ENCODE measurements at places on chromosomes 5 and 9.

- DNase-seq = no peak
Measured at GRCh38 chr5:94788527-94788926, 170.1 kb downstream of the SLF1 start.

GRCh38 chr9:99288830-99289229 is 66.7 kb downstream of the SEC61B start:
- no peak for DNase-seq

DNA sequence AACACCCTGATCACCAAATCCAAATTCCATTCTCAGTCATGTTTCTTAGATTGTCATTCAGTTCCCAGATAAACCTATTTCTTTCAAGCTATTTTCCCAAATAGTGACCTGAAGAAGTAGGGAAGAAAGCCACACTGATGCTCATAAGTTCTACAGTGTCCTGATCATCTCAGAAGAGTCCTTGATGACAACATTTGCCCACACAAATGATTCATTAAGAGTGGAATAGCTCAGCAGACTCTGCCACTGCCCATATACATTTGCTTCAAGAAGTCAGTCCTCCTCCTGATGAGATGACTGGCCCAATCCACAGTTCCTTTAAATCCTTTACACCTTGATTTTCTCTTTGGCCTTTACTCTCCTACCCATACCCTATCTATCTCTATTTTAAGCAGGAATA is 283.7 kb upstream of the NR4A3 start:
- no peak for DNase-seq

DNA sequence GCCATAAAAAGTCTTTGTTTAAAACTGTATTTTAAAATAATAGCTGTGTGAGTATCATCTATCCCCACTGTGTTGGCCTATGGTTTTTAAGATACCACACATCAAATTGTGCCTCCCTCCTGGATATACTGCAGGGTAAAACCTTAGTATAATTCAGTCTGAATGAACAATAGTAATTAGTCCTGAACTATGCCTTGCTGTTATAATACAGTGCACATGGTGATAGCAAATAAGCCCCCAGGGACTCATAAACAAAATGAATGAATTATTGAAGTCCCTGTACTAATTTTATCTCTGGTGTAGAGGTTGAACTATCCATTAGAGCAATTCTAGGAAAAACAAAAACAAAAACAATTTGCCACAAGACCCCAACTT is 142.7 kb upstream of the ADAMTSL1 start:
- no peak for DNase-seq

DNA sequence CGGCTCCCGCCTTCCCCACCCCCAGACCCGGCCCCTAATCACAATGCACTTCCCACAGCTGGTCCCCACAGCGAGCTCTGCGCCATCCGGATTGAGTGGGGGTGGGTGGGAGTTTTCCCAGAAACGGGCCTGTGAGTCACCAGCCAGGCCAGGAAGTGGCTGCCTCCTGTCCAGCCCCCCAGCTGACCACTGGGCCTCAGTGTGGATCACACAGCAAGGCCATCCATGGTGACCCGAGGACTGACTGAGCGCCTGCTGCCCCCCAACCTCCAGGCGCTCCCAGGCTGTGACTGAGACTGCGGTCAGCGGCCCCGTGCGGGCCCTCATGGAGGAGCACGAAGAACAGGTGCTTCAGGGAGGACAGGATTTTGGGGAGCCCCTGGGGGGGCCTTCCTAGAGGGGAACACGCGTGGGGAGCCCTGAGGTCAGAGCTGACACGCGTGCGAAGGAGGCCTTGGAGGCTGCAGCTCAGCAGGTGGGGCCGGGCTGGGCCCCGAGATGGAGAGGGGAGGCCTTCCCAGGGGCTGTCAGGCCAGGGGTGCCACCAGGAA is 48.3 kb upstream of the EGFL7 start:
- no peak for DNase-seq

DNA sequence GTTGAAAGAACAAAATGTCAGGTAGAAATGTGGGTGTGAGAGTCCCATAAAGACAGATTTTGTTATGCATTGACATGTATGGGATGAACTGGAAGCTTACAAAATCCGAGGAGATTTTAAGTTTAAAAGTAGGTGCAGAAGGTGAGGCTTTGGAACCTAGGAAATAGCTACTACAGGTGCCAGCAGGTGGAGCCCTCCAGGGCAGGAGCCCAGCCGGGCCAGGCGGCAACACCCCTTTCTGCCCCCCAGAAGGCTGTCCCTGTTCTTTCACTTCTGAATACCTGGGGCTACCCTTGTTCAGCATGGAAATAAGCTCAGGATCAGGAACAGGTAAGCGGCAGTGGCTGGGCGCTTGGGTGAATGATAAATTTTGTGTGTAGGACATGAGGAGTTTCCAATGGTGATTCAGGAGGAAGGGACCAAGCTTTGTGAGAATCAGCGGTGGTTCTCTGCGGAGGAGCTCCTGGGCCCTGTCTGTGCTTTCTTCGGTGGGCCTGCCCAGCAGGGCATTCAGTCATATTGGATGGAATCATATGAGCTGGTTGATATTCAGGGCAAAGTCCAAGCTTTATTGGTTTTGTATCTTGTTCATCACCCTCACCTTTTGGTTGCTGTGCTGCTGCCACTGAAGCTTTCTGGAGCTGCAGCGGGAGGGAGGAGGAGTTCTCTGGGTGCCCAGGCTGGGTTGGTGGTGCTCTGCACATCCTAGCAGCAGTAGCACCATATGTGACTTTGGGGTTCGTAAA is 12.3 kb downstream of the PCBD2 start:
- no peak for DNase-seq

- DNase-seq = no peak
Measured at GRCh38 chr9:113737517-113738271, 138.4 kb upstream of the ZNF618 start.

DNA sequence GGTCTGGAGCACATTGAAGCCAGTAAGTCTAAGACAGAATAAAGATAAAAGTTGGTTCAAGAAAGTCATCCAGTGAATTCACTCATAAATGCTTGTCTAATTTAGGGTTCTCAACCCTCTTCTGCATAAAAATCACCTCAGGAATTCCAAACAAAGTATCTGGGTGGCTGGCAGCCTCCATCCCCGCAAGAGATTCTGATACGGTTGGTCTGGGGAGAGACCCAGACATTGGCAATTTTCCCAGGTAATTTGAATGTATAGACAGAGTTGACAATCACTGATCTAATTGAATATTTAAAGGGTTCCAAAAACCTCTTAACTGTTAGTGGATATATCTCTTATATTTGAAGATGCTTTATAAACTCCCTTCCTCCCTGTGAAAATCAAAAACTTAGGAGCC is 14.9 kb downstream of the ADAMTSL1 start:
- DNase-seq = no peak

DNA sequence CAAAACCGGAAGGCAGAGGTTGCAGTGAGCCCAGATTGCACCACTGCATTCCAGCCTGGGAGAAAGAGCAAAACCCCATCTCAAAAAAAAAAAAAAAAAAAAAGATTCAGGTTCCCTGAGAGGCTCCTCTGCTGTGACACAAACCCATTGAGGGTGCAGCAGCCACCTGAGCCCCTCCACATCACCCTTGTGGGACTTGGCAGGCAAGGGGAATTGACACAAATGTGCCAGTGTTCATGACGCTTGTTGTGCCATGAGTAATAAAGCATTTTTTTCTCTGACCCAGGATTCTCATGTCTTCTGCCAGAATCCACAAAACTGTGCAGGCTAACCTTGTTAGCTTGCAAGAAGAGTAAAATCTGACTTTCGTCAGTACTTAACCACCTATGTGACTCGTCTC is 149.6 kb downstream of the TTC39B start:
- DNase-seq = no peak

GRCh38 chr9:74755355-74755754 is 132.4 kb downstream of the TRPM6 start:
- DNase-seq = no peak

DNA sequence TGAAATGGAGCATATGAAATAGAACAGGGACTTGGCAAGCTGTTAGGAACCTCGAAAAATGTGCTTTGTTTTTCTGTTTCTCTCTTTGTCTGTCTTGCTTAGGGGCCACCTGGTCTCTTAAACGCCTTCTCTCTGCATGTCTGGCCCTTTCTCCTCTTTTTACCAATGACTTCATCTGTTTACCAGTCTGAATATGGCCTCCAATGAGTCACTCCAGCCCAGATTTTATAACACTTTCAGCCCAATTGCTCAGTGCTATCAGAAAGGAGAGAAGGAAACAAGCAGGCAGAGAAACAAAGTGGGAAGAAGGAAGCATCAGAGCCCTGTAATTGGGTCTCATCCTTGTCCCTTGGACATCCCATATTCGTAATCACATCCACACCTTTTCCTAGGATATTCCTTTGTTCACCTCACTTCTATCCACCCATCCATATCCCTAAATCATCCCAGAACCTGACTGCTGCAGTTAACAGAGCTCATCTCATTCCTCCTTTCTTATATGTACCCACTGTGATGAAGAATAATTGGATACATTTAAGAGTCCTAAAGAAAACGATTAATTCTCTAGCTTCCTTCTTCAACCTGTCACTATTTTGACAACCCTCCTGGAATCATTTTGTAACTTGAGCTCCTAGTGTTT is 151.8 kb upstream of the GPR151 start:
- no peak for DNase-seq

- DNase-seq = no peak
Measured at GRCh38 chr9:122015170-122015821, 77.8 kb downstream of the TTLL11 start.

- DNase-seq = no peak
Measured at GRCh38 chr5:168768172-168768571, 189.0 kb upstream of the PANK3 start.

GRCh38 chr9:35529161-35529823 is 39.4 kb downstream of the RUSC2 start:
- no peak for DNase-seq

- DNase-seq = no peak
Measured at GRCh38 chr9:17063535-17064135, 71.2 kb upstream of the CNTLN start.

DNA sequence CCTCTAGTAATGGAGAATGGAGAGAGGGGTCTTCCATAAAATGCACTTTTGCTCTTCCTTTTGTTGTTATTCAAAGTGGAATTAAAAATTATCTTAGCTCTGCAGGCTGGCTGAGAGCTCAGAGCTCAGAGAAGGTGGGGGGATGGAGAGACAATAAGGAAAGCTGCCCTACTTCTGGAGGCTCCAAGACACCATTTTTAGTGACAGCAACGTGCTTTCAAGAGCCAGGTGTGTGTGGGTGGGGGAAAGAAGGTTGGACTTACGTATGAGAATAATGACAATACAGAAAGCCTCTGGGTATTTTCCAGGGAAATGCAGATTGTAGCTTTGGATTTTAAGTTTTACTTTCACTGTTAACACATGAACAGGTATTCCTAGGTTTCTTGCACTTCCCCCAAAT is 173.9 kb downstream of the TRPM3 start:
- no peak for DNase-seq

GRCh38 chr5:139079991-139080610 is 118.1 kb downstream of the SIL1 start:
- no peak for DNase-seq

- DNase-seq = no peak
Measured at GRCh38 chr9:25461416-25461815, 216.8 kb downstream of the TUSC1 start.

DNA sequence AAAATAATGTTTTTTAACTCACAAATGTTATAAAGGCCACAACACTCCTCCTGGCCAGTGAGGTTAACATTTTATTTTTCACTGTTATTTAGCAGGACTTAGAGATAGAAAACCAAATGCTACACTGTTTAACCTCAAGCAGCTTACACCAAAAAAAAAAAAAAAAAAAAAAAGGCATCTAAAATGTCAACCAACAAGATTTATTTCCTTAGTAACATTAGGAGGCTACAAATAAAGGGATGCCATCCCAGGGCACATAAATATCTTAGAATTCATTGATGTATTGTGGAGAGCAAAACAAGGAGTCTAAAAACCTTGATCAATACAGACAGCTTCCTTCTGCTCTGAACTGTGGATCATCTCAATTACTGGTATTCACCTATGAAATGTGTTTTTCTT is 53.7 kb downstream of the ELAVL2 start:
- DNase-seq = no peak

DNA sequence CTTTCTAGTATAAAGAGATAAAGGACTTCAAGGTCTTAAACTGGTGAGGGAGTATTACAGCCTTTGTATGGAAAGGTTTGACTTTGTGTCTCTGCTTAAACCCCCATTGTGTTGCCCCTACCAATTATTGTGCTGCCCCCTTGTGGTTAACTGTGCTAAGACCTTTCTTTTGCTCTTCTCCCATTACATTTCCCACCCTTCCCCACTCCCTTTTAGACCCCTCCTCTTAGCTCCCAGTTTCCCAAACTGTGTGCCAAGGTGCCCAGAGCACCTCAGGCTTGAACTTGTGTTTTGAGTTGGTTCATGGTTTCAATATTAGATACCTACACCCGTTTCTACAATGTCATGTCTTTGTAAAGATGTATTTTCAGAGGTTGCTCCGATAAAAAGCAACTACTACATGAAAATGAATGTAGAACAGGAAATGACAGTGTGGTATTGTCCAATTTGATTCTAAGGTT is 2.9 kb downstream of the JAK2 start:
- peak; percentile 76 for DNase-seq

DNA sequence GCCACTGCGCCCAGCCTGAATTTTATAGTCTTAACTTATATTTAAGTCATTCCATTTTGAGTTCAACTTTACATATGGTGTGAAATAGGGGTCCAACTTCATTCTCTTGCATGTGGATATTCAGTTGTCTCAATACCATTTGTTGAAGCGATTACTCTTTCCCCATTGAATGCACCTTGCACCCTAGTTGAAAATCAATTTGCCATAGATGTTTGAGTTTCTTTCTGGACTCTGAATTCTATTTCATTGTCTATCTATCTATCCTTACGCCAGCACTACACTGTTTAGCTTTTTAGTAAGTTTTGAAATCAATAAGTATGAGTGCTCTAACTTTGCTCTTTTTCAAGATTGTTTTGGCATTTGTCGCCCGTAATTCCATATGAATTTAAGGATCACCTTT is 49.8 kb downstream of the TMOD1 start:
- no peak for DNase-seq

DNA sequence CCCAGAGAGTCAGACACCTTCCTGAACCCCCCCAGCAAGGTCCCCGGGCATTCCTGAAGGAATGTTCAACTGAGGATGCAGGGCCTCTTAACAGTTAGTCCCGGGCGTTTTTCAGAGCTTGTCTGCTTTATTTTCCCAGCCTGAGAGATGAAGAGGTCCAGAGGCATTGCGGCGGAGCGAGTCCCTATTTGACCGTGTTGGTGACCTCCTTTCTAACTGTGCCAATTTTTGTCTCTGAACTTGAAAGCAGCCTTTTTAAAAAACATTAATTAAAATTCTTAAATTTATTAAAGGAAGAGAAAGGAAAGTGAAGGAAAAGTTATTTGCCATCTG is 433 bp upstream of the PTAR1 start:
- DNase-seq = no peak

DNA sequence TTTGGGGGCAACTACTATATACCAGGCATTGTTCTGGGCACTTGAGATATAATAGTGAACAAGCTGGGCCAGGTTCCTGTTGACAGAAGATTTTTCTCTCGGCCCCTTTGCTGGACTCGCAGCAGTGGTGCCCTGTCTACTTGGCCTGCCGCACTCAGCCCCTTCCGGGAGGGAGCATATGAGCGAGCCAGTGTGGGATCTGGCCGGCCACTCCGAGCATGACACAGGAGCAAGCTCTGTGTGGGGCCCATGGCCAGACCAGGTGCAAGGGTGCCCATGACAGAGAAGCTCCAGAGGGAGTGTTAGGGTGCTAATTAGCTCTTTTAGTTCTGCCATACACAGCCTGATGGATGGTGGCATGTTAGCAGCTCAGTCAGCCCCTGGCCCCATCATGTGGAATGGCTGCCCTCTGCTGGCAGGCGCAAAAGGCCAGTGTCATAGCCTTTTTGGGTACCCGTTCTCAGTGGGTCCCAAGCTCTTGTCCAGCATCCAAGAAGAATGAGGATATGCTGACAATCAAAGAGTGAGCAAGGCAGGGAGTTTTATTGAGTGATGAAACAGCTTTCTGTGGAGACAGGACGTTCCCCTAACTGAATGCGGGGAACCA is 9.3 kb upstream of the KIF4B start:
- peak; percentile 67 for DNase-seq

All from activated effector memory CD4-positive, alpha-beta T cell treated with anti-CD3 and anti-CD28 coated beads, Interleukin-2, amount 50 U/mL, for 16 hours (primary cell).